Anterior cingulate cortex (tissue), 58 donors: ENCODE measurements at places on chromosomes 7 and 10.

DNA sequence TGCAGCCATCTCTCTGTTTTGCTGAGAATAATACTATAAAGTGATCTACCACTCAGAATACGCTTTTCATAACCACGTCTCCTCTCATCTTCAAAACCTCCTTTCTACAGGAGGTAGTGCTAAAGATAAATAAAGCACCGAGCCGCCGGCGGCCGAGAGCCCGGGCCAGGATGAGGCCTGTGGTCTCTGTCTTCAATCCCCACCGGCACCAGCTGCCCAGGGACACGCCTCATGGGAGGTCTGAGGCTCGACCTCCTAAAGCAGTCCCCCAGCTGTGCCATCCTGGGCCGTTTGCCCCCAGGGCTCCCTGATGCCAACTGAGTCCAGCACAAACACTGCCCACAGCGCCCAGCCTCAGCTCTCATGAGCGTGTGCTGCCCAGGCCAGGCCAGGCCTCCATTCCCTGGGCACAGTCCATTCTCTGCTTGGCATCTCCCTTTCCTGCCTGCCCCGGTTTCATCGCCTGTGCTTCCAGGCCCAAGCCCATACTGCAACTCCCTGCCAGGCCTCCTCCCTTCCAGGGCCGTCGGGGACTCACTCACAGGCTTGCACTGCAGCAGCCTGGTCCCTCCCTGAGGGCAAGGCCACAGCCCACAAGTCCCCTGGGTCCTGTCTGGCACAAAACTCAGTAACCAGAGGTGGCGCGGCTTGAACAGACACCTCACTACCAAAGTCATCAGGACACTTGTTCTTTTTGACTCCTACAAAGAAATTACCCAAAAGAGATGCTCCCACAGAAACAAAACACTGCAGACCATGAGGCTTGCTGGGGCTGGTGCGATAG lies 2.5 kb downstream of the INTS1 start:
- no peak for DNase-seq

GRCh38 chr10:46270086-46270811 lies 16.5 kb upstream of the ANTXRL start:
- DNase-seq, result no peak

- DNase-seq, result no peak
Observed at GRCh38 chr7:55903985-55904759, 16.9 kb downstream of the ZNF713 start.

DNA sequence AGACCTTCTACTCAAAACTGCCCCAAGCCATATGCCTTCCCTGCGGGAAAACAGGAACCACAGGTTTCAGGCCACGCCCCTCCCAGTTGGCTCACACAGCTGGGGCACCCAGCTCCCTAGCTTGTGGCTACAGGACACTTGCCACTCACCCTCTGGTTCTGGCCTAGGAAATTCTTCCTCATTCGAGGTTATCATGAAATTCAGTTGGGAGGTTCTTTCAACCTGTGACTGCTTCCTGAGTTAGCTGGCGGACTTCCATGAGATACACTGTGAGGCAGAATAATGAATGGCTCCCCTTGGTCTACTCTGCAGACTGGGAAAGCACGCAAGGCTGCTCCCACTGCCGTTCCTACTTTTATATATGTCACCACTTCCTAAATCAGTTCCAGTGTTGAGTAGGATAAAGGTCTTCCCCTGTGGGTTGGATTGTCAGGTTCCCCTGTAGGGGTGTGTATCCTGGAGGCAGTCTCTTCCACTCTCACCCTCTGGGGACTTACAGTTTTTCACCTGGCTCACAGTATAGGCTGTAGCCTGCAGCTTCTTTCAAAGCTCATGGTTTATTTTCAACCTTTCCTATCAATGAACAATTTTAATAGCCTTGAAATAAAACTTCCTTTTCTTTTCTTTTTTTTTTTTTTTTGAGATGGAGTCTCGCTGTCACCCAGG lies 37.0 kb downstream of the GPR22 start:
- DNase-seq, result no peak

- no peak for DNase-seq
Observed at GRCh38 chr7:1646391-1646790, 23.7 kb upstream of the ELFN1 start.

DNA sequence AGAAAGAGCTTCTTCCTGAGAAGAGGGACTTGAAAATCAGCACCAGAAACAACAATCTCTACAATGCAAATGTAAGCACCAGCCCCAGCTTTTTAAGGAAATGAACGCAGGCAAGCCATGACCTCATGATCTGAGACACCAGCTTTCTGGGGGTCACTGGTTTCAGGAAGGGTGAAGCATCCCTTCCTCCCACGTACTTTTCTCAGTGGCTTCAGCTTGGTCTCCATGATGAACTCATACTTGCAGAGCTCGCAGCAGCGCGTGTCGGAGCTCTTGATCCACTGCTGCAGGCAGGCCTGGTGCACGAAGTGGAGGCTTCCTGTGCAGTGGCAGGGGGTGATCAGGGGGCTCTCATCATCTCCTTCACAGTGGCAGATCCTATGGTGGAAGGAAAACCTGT lies 87.0 kb downstream of the ALOX5 start:
- DNase-seq, result no peak

DNA sequence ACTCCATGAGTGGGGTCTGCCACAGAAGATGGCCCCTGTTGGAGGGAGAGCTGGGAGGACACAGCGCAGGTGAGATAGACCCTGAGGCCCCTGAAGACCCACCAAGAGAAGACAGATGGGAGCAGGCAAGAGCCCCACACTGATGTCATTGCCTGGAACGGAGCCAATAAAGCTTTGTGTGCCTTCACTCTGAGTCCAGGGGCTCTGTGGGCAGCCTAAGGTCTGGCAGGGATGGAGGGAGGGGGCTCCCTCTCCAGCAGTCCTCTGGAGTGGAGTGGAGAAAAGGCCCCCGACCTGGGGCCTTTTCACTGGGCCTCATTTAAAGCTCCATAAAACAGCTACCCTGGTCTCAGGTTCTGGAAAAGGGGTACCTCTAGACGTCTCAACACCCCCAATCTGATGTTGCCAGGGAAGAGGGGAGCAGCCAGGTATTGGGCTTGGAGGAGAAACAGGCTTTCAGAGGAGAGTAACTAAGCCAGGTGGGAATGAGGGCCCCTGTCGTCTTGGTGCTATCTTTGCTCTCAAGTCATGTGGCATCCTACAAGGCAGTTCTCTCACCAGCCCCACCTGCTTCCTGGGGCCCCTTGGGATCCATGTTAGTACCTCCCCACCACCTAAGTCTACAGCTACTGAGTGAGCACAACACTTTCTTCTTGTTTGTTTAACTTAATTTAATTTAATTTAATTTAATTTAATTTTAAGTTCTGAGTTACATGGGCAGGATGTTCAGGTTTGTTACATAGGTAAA lies 1.4 kb downstream of the C10orf62 start:
- DNase-seq, result no peak
